ENCODE measurements at places on chromosomes 3 and 15. TPM values are rescaled to one million over a fixed set of nuclear protein-coding genes. Genes with fewer than 3 reads are reported as not detected.

GRCh38 chr3:40677321-40677720, 152.6 kb downstream of the ZNF621 start:
- DNase-seq = no peak
- H3K4me1 ChIP-seq = no peaks in the 10 kb centered on the region
- H3K27ac ChIP-seq = no peak overlapping the region
- no peaks in the 10 kb centered on the region for H3K27me3 ChIP-seq

DNA sequence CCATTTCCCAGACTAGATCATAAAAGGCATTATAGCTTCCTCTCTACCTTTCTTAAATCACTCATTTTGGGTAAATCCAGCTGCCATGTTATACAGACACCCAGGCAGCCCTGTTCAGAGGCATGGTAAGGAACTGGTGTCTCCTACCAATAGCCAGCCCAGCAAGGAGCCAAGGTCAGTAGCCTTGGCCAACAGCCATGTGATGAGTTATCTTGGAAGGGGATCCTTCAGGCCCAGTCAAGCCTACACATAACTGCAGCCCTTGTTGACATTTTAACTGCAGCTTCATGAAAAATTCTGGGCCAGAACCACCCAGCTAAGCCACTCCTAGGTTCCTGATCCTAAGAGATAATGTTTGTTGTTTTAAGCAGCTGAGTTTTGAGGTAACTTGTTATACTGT, 29.0 kb upstream of the ZMAT3 start:
- no peaks in the 10 kb centered on the region for H3K4me1 ChIP-seq
- no peak overlapping the region for H3K27ac ChIP-seq
- no peak for DNase-seq
- no peaks in the 10 kb centered on the region for H3K27me3 ChIP-seq
- H3K4me3 ChIP-seq = no peak overlapping the region

KLHL25 gene
- 5.1 TPM for total RNA-seq

TMC3 gene
- total RNA-seq = not detected

DNA sequence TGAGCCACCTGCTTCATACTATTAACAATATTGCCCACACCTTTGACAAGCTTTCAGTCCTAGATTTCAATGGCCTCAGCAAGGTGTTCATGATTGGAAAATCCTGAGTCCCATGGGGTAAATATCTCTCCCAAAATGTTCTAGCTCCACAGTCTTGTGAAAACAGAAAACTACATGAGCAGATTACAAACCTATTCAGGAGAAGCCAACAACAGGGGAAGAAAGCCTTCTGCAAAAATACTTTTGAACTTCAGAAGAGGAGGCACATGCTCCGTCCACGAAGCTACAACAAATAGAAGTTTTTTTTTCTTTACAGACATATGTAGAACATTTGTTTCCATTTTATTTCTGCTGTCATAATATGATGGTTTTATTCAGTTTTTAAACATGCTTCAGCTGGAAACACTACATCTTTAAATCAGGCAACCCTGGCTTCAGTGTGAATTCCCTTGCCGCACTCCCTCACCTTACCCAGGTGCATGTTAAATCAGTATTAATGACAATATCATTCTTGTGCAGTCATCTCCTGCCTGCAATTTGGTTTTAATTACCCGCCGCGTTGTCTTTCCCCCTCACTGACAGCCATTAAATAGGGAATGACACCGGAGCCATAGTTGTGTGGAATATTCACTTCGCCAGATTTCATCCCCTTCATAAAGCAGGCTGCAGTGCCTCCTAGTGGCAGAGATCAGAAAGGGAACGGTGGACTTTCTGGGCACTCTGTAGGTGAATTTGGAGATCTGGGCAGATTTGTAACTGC, 725.5 kb upstream of the ARRDC4 start:
- no peaks in the 10 kb centered on the region for H3K4me1 ChIP-seq
- no peak overlapping the region for H3K4me3 ChIP-seq
- no peak overlapping the region for H3K27ac ChIP-seq
- no peak for DNase-seq
- H3K27me3 ChIP-seq = no peaks in the 10 kb centered on the region

DNA sequence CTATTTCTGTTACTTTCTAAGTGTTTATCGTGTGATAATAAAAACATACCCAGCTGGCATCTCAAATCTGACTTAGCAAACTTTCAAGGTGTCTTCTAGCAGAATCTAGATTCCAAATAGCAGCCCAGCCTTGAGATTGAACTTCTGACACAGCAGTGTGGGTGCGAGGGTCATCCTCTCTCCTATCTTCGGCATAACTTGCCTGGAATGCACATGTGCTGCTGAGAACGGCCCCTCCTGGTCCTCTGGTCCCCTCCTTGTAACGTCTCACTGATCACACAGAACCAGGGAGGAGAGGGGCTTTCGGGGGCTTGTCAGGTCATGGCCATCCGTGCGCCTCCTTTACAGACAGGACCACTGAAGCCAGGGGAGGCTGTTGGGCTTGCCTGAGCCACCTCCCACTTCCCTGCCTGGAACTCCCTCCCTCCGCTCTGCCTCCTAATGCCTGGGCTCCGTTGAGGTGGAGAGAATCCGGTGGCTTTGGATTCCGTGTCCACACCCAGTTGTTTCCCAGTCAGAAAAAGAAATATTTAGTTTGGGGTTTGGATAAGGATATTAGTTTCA, 344.4 kb upstream of the C2CD4B start:
- H3K4me1 ChIP-seq = no peaks in the 10 kb centered on the region
- H3K27ac ChIP-seq = no peak overlapping the region
- no peaks in the 10 kb centered on the region for H3K27me3 ChIP-seq
- H3K4me3 ChIP-seq = no peak overlapping the region
- no peak for DNase-seq

CAMK1 gene
- total RNA-seq = 27.4 TPM

- DNase-seq = no peak
- no peaks in the 10 kb centered on the region for H3K27me3 ChIP-seq
- H3K36me3 ChIP-seq = no peaks in the 10 kb centered on the region
- H3K4me3 ChIP-seq = no peak overlapping the region
Observed at GRCh38 chr3:61117045-61117898, 134.0 kb downstream of the FHIT start.

GRCh38 chr3:68703066-68703465, 229.3 kb downstream of the TAFA4 start:
- no peaks in the 10 kb centered on the region for H3K27me3 ChIP-seq
- no peaks in the 10 kb centered on the region for H3K36me3 ChIP-seq
- no peak overlapping the region for H3K27ac ChIP-seq
- no peaks in the 10 kb centered on the region for H3K4me1 ChIP-seq
- DNase-seq = no peak
- no peak overlapping the region for H3K4me3 ChIP-seq

P2RY13 gene
- total RNA-seq = not detected

- H3K36me3 ChIP-seq = peaks cover 19% of the 10 kb centered on the region
- no peak overlapping the region for H3K4me3 ChIP-seq
- H3K27me3 ChIP-seq = no peaks in the 10 kb centered on the region
- DNase-seq = no peak
Observed at GRCh38 chr3:182862159-182862860, 69.0 kb downstream of the ATP11B start.

DNA sequence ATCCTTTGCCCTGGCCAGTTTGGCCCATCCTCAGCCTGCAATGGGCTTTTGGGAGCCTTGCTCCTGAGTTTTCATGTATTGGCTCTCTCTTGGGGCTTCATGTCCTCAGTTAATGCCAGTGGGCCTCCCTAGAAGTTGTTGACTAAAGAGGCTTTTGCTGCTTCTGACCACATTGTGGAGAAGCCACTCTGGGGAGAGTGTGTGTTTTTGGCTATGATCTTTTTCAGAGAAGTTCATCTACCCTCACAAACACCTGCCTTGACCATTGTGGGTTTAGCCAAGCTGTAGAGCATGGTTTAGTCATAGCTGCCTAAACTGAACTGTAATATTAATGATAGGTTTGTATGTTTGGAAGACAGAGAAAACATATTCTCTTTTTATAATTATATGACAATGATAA, 6.0 kb downstream of the MRAS start:
- no peak for DNase-seq
- no peaks in the 10 kb centered on the region for H3K27me3 ChIP-seq
- H3K36me3 ChIP-seq = no peaks in the 10 kb centered on the region
- H3K4me1 ChIP-seq = no peaks in the 10 kb centered on the region
- H3K4me3 ChIP-seq = no peak overlapping the region

DNA sequence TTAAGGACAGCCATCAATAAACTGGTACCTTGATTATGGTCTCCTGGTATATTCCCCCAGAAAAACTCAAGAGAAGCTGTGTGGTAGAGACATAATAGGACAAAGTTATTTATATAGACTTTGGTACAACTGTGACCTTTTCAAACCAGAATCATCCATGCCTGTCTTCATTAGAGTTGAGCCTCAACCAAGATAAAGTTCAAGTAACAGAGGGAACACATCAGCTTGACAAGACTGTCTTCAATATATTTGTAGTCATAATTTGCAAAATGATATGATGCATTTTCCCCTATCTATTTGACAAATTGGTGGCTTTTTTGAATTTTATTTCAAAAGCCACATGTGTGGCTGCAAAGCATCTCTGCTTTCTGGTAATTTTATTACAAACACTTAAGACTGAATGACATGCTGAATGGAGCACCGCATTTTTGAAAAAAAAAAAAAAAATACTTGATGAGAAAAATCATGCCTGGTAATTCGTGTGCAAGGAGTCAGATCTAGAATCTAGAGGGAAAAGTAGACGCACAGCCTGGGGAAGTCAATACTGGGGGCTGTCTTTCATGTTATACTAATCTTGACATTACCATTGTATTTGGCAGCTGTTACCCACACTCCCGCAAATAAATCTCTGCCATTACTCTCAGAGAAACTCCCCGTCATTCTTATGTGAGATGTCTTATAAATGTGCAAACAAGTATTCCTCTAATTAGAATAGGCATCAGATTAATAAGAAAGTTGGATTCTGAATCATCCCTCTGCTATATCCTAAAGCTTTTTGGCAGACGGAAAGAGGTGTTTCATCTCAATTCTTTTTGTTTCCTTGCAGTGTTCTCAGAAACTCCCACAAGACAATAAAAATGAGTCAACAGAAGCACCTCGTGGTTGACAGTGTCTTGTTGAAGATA, 554.8 kb upstream of the CBLB start:
- H3K27me3 ChIP-seq = no peaks in the 10 kb centered on the region
- DNase-seq = no peak
- H3K4me3 ChIP-seq = no peak overlapping the region
- no peak overlapping the region for H3K27ac ChIP-seq

TTLL13 gene
- 0.80 TPM for total RNA-seq

DNA sequence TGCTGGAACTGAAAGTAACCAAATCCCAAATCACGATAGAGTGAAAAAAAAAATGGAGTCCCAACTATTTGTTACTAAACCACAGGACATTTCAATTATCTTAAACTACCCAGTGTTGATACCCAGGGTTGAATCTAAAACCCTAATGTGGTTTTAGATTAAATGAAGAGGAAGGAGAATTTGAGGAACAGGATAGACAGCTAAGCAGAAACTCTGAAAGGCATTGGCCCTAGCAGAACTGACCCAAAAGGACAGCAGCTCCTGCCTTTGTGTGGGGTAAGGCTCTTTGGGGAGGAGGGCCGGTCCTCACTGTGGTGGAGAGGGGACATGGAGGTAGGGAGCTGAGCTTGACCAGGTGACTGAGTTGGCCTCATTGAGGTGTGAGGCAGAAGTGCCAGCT, 30.7 kb upstream of the SNRK start:
- H3K36me3 ChIP-seq = no peaks in the 10 kb centered on the region
- no peak overlapping the region for H3K27ac ChIP-seq
- no peak overlapping the region for H3K4me3 ChIP-seq
- no peak for DNase-seq

BTBD1 gene
- 55.5 TPM for total RNA-seq

PLIN1 gene
- total RNA-seq = 0.35 TPM
